RWPE1 (cell line): ENCODE measurements at places on chromosomes 16 and 17.

DNA sequence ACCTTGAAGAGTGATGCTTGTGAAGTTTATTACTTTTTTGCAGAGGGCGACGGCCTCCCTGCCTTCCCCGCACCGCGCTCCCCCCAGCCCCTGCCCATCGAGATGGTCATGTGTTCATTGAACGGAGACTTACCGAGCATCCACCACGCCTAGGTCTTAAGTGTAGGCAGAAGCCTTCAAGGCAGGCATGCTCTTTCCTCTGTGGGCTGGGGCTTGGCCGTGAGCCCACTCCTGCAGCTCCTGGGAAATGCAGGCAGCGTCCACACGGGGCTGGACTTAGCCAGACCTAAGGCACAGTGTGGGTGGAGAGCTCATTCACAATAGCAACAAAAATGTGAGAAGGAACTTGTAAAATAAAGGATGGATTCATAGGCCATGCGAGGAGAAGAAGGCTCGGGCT, 19.2 kb downstream of the RNF213 start:
- no peak for DNase-seq

DNA sequence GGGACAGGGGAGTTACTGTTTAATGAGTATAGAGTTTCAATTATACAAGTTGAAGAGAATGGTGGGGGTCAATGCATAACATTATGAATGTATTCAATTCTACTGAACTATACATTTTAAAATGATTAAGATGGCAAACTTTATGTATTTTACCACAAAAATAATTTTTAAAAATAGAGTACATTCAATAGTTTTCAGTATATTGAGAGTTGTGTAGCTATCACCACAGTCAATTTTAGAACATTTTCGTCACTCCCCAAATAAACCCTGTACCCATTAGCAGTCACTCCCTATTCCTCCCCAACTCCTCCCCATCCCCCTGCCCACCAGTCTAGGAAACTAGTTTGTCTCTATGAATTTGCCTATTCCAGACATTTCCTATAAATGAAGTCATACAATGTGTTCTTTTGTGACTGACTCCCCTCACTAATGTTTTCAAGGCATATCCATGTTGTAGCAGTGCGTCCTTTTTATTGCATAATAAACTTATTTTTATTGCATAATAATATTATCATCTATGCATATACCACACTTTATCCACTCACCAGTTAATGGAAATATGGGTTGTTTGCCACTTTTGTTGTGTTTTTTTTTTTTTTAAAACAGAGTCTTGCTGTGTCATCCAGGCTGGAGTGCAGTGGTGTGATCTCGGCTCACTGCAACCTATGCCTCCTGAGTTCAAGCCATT, 52.5 kb upstream of the ERN1 start:
- no peak for DNase-seq

- DNase-seq: no peak
Observed at GRCh38 chr17:21711182-21711581, 18.9 kb downstream of the KCNJ18 start.

DNA sequence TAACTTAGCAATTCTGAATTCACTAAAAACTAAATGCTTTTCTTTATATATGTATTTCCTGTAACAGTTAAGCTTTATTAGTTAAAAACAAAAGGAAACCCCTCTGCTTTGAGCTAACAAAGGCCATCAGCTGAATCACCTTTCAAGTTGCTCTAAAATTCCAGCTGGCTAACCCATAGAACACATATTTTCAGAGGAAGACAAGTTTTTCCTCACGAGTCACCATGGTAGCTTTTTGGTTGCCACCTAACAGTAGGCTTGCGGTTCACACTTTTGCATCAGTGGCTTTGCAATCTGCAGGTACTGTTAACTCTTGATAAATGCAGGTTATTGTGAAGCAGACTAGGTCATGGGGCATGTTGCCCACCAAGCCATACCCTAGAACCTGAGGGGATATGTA, 57.6 kb upstream of the IRX5 start:
- DNase-seq: no peak

DNA sequence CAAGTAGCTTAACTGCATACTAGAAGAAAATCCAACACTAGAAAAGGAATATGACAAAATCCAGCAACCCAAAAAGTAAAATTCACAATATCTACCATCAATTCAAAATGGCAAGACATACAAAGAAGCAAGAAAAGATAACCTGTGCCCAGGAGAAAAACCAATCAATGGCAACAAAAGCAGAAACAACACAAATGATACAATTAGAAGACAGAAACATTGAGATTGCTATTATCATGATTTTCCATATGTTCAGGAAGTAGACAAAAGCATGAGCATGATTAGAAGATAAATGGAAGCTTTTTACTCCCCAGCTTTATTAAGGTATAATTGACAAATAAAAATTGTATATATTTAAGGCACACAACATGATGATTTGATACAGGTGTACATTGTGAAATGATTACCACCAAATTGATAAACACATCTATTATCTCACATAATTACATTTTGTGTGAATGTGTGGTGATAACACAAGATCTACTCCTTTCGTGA, 117.3 kb downstream of the CA10 start:
- no peak for DNase-seq

DNA sequence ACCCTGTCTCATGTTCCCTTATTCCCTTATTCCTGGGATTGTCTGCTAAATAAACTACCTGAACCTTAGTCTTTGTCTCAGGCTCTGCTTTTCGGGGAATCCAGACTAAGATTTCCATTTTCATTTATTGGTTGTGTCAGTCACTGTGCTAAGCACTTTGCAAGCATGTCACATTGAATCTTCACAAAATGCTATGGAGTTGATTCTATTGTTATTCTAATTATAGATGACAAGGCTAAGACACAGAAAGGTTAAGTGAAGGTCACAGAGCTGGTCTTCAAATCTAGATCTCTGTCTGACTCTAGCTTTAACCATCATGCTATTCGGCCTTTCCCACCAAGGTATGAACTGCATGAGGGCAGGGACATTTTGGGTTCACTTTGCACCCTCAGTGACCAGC, 13.4 kb upstream of the CES5A start:
- no peak for DNase-seq
